ENCODE measurements at places on chromosomes 4 and X.

DNA sequence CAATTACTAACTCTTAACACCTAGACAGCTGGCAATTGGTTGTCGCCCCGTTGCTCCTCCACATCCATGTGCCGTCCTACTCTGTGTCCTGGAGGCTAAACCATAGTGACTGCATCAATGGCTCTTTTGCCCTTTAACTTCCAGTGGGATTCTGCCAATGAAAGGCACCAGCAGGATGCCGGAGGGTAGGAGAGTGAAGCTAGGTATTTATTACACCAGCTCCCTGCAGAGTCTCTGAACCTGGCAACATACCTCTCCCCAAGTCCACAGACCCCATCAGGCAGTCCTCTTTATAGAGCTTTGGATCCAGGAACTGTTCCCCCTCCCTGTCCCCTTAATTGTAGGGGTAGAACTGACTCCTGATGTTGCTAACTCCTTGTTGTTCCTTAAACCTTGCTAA is 426.8 kb downstream of the HNRNPD start:
- DNase-seq = no peak

GRCh38 chr4:123802933-123803332 is 406.3 kb downstream of the SPRY1 start:
- no peak for DNase-seq

DNA sequence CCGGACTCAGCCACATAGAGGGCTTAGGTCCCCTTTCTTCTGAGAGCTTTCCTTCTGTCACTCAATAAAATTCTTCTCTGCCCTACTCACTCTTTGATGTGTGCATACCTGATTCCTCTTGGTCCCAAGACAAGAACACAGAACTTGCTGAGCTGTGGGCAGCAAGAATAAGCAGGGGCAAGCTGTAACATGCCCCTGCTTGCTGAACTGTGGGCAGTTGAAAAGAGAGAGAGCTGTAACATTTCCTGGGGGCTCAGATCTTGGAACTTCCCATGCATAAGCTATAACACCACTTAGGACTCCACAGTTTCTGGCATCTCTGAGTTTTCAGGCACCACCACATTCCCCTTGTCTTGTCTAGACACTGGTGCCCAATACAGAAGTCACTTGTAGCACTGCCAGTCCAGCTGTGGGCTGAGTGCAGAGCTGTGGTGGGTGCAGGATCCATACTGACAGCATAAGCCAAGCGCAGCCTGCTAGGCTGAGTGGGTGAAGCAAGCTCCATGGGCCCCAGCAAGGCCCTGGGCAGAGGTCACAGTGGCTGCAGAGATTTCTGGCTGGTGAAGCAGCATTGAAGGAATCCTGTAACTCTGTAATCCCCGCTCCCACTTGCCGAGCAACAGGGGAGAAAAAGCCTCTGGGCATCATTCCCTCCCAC is 241.2 kb downstream of the PCDH10 start:
- DNase-seq = no peak

DNA sequence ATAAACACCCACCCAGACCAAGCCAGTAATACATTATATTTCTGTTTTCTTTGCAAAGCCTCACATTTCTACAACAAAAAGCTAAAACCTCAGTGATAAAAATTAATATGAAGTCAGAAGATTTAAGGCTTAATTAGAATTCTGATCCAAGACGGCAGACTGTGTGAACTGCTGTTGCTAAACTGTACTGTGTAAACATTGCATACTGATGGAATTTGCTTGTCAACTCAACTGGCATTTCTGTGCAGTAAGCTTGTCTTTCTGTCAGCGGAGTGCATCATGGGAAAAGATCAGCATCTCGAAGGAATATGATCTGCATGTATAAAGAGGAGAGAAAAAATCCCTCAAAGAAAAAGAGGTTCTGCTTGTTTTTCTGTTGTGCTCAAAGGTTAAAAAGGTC is 69.4 kb upstream of the SPANXB1 start:
- no peak for DNase-seq

- DNase-seq = no peak
These were observed 89.2 kb upstream of the EFHC2 start for GRCh38 chrX:44432641-44433040.

DNA sequence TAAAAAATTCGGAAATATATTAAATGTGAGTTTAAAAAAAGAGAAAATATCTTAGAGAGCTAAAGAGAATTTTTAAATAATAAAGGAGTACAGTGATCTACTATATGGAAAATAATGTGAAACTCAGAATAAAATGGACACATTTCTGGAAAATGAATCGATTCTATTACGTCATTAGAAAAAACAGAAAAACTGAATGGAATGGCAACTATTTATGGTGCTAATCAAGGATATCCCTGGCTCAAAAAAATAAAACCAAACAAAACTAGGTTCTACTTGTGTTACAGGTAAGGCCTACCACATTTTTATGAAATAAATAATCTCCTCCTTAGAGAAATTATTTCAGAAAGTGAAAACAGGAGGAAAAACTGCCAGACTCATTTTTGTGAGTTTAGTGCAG is 5.5 kb upstream of the SLC7A11 start:
- DNase-seq = no peak

GRCh38 chrX:10904220-10904619 is 206.9 kb upstream of the HCCS start:
- DNase-seq = no peak

DNA sequence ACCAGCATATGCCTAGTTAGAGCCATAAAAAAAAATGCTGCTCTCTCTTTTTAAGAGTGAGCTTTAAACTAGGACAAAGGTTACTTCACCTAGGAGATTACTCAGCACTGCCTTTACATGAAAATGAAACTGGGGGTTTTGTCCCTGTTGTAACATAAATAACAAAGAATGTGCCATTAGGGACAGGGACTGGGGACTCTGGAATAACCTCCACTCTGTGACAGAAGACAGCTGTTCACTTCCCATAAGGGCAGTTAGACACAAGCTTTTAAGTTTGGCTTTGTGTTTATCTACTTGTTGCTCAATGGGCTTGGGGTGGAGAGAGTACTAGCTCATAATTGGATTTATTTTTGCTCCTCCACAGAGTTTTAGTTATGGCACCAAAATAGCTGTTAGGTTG is 11.9 kb downstream of the ENPEP start:
- no peak for DNase-seq

DNA sequence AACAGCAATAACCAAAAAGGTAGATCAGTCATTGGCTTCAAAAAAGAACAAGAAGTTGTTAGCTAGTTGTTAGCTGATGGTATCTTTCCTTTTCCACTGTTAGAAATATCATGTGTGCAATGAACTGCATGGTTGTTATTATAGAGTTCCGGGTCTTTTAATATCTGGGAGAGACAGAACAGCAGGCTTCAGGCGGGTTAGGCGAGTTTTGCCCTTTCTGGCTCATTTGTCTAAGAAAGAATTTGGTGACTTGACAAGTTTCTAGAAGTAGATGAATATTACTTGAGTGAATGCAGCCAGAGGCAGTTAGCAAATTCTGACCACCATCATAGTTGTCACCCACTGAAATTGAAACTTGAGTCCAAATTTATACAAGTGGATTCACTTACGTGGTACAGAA is 88.9 kb upstream of the MID1 start:
- no peak for DNase-seq

DNA sequence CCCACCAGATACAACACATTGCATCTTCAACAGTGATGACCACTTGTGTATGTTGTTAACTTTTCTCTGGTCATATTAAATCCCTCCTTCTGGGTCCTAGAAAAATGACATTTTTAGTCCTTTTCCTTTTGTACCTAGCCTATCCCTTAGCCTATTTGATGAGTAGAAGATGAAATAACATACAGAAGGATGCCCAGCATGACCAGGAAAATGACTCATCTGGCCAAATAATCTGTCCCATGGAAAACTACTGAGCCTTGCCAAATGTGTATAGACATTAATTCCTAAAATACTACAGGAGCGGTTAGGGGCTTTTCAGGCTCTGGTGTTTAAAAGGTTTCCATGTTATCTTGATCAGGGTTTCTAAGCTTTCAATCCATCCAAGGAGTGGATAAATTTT is 129.0 kb upstream of the KCNIP4 start:
- DNase-seq = no peak

- DNase-seq = no peak
These were observed 3.9 kb downstream of the MAMLD1 start for GRCh38 chrX:150366951-150367545.

DNA sequence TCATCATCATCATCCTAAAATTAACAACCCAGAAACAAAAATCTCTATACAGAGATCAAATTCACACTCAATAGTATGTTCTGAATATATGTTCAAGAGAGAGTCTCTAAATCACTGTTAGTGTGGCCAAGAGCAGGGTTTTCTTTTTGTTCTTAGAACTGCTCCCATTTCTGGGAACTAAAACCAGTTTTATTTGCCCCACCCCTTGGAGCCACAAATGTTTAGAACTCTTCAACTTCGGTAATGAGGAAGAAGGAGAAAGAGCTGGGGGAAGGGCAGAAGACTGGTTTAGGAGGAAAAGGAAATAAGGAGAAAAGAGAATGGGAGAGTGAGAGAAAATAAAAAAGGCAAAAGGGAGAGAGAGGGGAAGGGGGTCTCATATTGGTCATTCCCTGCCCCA is 32.3 kb downstream of the CYBB start:
- no peak for DNase-seq

- DNase-seq = no peak
These were observed 36.1 kb upstream of the DOCK11 start for GRCh38 chrX:118459494-118459893.

DNA sequence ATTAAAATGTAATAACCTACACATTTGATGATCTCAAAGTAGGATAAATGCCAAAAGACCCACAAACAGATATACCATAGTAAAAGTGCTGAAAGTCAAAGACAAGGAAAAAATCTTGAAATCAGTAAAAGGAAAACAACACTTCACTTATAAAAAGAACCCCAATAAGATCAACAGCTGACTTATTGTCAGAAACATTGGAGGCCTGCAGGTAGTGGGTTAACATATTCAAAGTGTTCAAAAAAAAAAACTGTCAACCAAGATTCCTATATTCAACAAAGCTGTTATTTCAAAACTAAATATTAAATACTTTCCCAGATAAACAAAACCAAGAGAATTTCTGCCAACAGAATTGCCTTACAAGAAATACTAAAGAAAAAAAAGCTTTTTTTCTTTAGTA is 347.1 kb downstream of the GUCY2F start:
- DNase-seq = no peak

DNA sequence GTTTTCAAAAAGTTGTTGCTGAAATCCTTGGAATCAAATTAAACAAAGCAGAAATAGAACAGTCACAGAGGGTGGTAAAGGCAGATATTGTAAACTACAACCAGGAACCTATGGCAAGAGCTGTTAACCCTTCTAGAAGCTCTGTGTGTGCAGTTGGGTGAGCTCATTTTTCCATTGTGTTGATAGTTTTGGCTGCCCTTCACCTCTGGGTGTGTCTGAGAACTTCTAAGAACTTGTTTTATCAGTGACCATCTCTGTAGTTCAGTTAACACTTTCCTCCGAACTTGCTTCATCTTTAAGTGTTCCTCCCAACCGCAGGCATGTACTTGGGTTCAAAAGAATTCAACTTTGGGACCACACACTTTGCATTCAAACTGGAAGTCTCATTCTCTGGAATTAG is 32.7 kb downstream of the RBMX start:
- no peak for DNase-seq

- peak; percentile 60 for DNase-seq
These were observed 50.3 kb downstream of the HTRA3 start for GRCh38 chr4:8319731-8320385.

DNA sequence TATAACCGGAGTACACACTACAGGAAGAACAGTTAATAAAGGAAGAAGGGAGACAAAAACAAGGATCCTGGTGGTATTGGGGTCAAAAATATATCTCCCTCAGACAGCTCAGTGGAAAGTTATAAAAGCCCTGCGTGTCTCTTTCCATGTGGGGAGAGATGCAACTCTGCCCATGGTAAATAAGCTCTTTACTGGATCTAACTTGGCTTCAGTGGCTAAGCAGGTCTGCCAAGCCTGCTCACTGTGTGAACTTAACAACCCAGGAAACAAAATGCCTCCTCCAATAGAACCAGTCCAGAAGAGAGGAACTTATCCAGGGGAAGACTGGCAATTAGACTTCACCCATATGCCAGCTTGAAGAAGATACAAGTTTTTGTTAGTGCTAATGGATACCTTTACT is 17.0 kb upstream of the ZNF280C start:
- DNase-seq = no peak

GRCh38 chr4:78721747-78722146 is 54.4 kb upstream of the BMP2K start:
- no peak for DNase-seq

GRCh38 chrX:123153846-123154335 is 30.2 kb upstream of the GRIA3 start:
- DNase-seq = no peak

- no peak for DNase-seq
These were observed 52.4 kb upstream of the TMEM33 start for GRCh38 chr4:41882625-41883347.

DNA sequence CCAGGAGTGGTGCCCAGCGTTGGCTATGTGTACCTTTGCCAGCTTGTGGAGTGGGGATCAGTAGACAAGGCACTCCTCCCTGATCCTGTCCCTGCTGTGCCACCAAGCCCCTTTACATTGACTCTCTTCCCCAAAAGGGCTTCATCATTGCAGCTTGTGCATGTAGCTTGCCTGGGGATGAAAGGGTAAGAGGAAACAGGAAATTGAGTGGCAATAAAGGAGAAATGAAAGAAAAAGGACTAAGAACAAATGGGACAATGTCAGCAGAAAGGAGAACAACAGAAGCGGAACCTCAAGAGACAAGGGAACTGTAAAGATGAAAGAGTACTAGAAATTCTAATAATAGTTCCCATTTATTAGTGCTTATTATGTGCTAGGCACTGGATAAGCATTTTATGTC is 8.7 kb upstream of the IL13RA1 start:
- DNase-seq = no peak

DNA sequence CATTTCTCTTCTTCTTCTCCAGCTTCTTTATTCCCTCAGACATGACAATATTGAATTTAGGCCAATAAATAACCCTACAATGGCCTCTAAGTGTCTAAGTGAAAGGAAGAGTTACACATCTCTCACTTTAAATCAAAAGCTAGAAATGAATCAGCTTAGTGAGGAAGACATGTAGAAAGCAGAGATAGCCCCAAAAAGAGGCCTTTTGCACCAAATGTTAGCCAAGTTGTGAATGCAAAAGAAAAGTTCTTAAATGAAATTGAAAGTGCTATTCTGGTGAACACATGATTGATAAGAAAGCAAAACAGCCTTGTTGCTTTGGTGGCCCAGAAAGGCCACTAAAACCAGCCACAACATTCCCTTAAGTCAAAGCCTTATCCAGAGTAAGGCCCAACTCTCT is 146.2 kb upstream of the HHIP start:
- DNase-seq = no peak

DNA sequence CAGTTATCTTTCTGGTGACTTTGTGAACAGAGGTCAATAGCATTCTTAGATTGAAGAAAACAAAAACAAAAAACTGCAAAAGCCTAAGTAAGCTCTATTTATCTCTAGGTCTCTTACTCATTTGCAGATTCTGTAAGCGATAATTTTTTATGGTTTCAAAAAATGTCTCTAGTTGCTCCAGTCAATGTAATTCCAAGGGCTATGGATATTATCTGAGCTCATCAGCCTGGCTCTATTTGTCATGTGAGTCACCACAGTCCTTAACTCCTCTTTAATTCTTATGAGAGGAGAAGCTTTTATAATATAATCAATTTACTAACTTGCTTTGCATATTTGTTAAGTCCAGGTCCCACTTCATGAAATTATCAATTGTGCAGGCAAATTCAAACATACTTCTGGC is 79.1 kb downstream of the NPFFR2 start:
- no peak for DNase-seq

All from ovary (tissue), 10 donors.